ENCODE measurements at places on chromosomes 6 and 20.

- no peak for DNase-seq
These were observed 28.4 kb downstream of the ATP9A start for GRCh38 chr20:51739722-51740249.

DNA sequence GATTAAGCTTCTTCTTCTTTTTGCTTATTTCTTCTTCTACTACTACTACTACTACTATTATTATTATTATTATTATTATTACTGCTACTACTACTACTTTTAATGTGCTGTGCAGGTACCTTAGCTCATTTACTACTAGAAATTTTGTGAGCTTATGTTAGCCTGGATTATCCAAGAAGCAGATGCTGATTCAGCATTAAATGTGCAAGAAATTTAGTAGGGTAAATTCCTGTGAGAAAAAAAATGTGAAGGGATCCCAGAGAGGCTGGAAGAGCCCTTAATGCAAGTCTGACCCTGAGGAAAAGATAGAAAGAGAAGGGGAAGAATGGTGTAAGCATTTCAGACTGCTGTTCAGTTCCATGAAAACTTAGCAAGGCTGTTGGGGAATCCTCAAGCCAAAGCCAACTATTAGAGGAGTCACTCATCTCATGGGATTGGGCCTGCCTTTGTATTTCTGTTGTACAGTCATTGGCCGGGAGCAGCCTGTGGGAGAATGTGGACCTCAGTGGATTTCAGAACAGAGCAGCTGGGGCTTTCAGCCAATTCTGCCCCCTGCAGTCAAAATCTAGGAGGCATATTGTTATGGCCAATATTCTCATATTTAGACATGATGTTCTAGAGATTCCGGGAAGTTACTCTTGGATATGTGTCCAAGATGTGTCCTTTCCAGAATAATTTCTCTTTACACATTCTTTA is 37.2 kb upstream of the TSPYL1 start:
- DNase-seq = no peak

- DNase-seq = no peak
These were observed 17.5 kb upstream of the SAMD3 start for GRCh38 chr6:130240232-130240631.

DNA sequence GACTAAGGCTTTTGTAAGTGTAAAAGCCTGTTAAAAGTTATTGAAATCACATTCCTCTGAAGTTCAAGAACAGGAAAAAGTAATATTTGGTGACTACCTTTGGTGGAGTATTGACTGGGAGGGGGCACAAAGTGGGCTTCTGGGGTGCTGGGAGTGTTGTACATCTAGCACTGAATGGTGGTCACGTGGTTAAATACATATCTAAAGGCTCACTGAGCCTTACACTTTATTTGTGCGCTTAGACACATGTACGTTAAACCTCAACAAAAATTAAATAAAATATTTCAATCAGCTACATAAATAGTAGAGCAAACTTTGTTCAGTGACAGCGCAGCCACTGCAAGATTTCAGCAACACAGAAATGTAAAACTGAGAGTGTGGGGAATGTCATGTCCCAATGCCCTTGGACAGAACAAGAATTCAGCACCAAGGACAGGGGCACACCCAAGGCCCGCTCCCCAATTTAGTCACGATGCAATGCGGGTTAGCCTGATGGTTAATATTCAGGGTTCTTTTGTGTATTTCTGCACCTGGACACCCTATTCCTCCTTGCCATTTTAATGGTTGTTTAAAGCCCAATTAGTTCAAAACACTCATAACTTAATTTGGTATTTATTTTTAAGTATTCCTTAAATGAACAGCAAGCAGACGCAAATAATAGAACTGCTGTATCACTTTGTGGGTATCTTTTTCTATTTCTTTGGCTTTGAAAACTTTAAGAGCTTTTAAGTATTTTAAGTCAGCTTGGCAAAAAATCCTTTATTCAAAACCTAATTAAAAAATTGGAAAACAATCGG is 37.4 kb downstream of the ANGPT4 start:
- no peak for DNase-seq

- no peak for DNase-seq
These were observed 35.0 kb downstream of the AKIRIN2 start for GRCh38 chr6:87667032-87667431.

DNA sequence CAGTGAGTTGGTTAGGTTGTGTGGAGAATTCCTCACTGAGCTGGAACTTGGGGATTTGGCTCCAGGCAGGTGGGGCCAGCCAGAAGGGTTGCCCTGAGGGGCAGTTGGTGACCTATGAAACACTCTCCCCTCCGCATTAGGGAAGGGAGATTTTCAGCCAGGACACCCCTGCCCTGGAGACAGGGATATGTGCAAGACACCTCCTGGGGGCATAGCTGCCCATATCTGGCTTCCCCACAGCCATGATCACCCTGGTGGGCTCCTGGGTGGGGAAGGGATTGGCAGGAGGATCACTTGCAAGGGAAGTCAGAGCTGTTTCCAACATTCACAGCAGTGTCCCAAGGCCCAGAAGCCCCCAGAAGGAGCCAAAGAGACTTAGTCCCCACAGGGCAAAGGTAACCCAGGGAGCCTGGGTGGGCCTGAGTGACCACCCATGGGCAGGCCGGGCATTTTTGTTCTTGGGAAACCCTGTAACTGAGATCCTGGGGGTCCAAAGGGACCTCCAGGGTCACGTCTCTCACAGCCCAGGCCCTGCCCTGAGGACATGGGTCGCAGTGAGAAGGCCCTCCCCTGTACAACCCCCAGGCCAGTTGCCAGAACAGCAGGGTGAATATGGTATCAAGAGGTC is 145.8 kb downstream of the MRPL14 start:
- no peak for DNase-seq

GRCh38 chr6:143058987-143059386 is 1.7 kb upstream of the AIG1 start:
- DNase-seq = no peak

DNA sequence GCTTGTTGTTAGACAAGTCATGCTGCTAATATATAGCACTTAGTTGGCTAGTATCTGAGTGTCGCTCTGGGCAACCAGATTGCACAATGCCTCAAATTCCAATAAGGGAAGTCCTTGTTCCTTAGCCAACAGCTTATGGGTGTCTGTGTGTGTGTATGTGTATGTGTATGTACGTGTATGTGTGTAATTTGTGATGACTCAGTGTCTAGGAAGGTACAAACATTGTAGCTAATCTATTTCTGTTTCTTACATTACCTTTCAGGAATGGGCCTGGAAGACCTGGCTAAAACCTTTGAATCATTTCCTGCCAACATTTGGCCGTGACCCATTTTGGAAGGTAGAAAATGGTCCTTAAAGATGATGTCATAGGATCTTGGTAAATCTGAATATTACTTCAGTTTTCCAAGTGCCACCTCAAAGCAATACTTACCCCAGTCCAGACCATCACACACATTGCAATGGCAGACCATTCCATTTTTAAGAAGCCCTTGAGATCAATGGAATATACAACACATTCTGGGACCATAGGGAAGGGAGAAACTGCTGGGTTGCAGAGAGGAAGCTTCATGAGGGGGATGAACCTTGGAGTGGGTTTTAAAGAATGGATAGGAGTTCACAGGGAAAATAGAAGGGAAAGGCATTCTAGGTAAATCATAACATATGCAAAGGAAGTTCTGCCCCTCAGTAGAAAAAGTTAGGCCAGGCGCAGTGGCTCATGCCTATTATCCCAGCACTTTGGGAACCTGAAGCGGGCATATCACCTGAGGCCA is 25.1 kb downstream of the NEDD9 start:
- DNase-seq = no peak

GRCh38 chr6:164106345-164106769 is 691.8 kb downstream of the QKI start:
- no peak for DNase-seq

DNA sequence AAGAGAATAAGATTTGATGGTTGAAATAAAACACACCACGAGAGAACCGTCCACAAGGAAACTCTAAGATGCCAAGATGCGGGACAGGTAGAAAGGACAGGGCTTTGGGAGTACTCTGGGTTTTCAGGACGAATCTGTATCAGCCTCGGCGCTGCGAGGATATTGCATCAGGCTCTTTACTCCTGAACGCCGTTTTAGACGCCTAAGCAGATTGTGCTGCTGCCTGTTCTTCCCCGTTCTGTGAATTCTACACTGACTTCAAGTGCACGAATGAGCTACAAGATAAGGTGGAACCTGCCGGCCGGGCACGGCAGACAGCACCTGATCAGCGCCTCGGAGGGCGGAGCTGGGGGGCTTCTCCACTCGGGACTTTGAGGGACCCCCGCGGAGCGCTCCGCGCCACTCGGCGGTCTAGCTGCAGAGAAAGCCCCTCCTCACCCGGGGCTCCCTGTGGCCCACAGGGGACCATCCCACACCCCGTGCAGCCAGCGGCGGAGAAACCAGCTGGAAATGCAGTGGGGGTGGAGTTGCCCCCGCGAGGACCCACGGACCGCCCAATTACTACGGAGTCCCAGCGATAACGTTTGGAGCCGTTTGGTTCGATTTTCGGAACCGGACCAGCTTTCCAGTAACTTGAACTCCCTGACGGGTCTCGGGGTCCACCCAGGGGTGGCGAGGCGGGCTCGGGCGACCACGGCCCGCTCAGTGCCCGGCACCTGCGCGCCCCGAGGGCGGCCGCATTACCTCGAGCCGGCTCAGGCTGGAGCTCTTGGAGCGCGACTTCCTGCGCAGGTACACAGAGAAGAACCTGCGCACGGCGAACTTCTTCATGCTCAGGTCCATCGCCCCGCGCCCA is 646 bp downstream of the RPS6KA2 start:
- DNase-seq = peak; percentile 8

- DNase-seq = no peak
These were observed 278.6 kb upstream of the TCF21 start for GRCh38 chr6:133610227-133610840.

DNA sequence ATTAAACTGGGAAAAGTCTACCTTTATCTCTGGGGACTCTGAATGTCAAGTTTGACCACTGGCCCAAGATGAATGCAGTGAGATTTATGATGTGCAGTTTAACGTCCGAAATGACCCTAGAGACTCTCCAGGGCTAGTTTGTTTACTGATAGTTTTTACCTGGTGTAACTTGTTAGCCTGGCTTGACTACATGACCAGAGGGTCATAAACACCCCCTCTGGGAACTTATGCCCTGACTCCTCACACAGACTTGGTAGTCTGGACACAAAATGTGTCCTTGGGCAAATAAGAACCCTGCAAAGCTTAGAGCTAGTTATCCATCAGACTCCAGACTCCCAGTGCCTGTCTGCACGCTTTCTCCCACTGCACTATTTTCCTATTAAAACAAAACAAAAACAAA is 606.5 kb downstream of the HACE1 start:
- DNase-seq = no peak

DNA sequence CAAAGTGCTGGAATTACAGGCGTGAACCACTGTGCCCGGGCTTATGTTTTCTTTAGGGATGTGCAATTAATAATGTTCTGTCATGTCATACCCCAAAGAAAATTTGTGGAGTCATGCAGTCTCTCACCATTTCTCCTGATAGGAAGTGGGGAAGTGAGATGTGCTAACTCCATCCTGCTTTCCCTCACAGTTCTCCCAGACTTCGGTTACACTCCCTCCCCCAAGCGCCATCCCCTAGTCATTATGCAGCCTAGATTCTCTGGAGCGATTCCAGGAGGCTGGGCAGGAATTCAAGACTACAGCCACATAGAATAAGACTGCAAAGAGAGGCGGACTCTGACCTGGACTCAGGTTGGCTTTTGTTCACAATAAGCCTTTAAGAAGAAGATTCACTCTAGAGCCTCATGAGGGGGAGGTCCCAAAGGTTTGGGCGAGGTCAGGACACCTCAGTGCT is 271.4 kb downstream of the ALDH8A1 start:
- DNase-seq = no peak

DNA sequence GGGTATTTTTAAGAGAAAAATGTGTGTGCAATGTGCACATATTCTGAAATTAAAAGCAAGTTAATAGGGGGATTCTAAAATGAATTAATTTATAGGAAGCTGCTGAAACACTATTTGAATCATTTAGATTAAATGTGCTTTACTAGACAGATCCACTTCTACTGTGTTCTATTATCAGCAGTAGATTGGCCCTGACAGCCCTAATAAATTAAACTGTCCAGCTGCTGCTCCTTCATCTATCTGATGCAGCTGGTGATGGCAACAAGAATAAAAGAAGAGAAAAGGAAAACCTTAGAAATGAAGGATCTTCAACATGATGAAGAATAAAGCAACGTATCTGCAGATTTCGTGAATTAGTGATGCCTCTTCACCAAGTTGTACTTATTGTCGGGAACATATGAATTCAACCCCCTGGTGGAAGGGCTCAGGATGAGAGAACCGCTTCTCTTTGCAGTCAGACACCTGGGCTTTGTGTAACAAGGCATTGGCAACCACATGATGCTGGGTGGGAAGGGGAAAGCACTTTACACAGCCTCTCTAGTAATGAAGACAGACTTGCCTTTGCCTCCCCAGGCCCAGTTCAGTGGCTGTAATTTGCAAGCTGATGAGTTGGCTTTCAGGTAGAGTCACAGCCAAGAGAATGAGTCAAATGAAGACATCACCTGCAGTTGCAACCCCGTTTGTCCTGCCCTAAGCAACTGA is 94.4 kb downstream of the LAMP5 start:
- no peak for DNase-seq

- no peak for DNase-seq
These were observed 36.2 kb downstream of the ARHGAP18 start for GRCh38 chr6:129673748-129674147.

- DNase-seq = no peak
These were observed 86.8 kb downstream of the PPP1R14C start for GRCh38 chr6:150229436-150230163.

DNA sequence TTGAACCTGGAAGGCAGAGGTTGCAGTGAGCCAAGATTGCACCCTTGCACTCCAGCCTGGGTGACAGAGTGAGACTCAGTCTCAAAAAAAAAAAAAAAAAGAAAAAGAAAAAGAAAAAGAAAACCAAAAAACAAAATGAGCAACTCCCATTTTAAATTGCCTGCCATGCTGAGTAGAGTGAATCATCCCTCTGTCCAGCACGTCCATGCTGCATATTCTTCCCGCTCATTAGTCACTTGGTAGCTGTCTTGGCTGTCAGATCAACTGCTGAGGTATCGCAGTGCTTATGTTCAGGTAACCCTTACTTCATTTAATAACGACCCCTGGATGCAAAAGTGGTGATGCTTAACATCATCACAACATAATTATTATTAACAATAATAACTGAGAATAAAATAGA is 72.6 kb upstream of the RNF24 start:
- no peak for DNase-seq

DNA sequence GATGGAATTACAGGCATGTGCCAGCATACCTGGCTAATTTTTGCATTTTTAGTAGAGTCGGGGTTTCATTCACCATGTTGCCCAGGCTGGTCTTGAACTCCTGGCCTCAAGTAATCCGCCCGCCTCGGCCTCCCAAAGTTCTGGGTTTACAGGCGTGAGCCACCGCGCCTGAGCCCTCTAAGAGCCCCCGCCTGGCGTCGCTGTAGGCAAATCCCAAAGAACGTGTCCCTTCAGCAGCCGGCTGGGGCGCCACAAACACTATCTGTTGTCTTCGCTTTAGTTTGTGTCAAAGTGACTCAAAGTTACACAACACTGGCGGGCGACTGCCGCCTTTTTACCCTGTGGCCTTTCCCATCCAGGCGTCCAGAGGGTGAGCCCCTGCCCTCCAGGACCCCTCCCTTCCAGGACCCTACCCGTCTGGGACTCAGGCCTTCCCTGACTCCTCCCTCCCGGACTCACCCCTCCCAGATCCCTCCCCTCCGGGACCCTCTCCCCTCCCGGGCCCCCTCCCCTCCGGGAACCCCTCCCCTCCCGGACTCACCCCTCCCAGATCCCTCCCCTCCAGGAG is 940 bp upstream of the ADRM1 start:
- DNase-seq = peak; percentile 72

GRCh38 chr6:26502165-26502564 is 2.1 kb downstream of the BTN1A1 start:
- DNase-seq = no peak

Data from stimulated activated CD4-positive, alpha-beta T cell treated with anti-CD3 and anti-CD28 coated beads, TNF-alpha, amount 100 ng/mL, for 1 hour (primary cell).